NCI-H748 treated with DMSO at 0.1 percent for 48 hours (cell line): ENCODE measurements at places on chromosomes 1 and 21.

GRCh38 chr1:150928286-150928685, 2.1 kb downstream of the SETDB1 start:
- DNase-seq, result no peak

- no peak for DNase-seq
Observed at GRCh38 chr1:154784924-154785531, 85.1 kb downstream of the KCNN3 start.

DNA sequence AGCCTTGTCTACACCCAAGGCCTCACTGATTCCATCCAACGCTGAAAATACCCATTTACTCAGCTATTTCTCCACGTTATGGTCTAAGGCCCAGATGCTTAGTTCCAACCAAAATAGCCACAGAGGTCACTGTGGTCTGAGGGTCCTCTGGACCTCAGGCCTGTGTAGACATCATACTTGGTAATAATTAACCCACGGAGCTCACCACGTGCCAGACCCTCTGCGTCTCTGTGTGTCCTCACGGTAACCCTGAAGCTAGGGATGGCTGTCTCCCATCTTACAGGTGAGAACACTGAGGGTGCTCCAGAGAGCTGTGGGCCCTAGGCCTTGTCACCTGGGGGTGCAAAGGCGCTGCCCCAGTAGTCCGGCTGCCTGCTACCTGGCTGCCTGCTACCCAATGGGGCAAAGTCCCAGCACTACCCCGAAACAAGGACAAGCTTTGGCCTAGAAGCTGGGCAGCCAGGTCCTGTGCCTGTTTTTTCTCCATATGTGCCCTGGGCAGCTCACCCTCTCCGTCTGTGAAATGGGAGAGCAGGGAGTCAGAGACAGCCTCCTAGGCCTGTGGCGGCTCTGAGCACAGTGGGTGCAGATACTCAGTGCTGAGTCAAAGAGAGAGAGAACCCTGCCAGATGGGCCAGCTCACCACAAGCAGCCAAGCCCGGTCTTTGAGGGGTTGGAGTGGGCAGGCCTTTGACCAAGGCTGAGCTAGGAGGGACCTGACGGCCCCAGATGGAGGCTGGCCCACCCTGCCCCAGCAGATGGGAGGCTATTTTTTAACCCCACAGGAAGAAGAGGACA, 17.0 kb upstream of the RUNX3 start:
- no peak for DNase-seq

- DNase-seq, result no peak
Observed at GRCh38 chr21:43805275-43805800, 16.0 kb downstream of the RRP1 start.

- DNase-seq, result no peak
Observed at GRCh38 chr1:200895443-200895789, 716 bp downstream of the INAVA start.

- no peak for DNase-seq
Observed at GRCh38 chr21:42591170-42591869, 62.1 kb upstream of the PDE9A start.

GRCh38 chr1:231020139-231020601, 19.9 kb downstream of the FAM89A start:
- DNase-seq, result no peak

- DNase-seq, result no peak
Observed at GRCh38 chr1:244242446-244242845, 191.4 kb downstream of the ZBTB18 start.

DNA sequence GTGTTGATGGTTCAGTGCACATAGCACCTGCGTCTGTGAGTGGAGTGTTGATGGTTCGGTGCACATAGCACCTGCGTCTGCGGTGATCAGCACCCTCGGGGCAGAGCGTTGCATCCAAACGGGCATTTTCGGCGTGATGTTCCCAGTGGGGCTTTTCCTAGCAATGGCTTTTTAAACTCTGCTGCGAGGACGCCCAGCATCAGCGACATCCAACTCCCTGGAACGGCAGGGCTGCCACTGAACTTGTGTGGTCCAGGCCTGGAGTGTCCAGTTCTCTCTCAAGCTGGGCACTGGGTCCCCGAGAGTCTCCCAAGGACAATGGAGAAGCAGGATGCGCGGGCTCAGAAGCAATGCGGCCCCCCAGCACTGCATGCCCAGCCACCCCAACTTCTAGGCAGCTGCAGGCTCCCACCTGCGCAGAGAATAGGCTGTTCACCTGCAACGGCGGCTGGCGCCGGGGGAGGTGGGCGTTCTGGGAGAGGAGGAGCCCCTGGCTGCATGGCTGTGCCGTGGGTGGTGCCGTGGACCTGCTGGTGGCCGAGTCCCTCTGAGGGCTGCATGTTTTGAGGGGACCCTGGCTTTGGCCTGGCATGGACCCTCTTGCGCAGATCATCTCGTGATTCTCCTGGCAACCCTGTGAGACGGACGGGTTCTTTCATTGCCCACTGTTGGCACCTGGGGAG, 10.1 kb upstream of the C1orf174 start:
- DNase-seq, result no peak

- DNase-seq, result peak; percentile 80
Observed at GRCh38 chr1:212814537-212815334, 23.0 kb downstream of the TATDN3 start.

DNA sequence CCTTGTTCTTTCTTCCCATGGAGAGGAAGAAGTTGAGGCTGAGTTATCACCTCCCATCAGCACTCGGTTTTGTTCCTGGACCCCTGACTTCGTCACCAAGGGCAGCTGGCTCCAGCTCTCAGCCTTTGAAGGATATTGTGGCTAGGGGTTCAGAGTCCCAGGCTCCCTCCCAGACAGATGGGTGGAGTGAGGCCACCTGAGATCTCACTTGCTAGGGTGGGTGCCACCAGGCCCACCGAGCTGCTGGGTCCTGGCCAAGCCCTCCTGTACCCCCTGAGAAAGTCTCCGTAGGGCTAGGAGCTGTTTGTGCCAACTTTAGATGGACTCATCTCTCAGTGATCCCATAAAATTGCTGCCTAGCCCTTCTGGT, 6.9 kb downstream of the MX2 start:
- DNase-seq, result no peak

GRCh38 chr1:89903550-89903949, 82.7 kb downstream of the LRRC8D start:
- DNase-seq, result no peak

- no peak for DNase-seq
Observed at GRCh38 chr1:36114371-36114770, 10.7 kb downstream of the COL8A2 start.

GRCh38 chr1:173823781-173824314, 625 bp upstream of the DARS2 start:
- no peak for DNase-seq

GRCh38 chr1:9284061-9284460, 8.6 kb upstream of the SPSB1 start:
- DNase-seq, result no peak

DNA sequence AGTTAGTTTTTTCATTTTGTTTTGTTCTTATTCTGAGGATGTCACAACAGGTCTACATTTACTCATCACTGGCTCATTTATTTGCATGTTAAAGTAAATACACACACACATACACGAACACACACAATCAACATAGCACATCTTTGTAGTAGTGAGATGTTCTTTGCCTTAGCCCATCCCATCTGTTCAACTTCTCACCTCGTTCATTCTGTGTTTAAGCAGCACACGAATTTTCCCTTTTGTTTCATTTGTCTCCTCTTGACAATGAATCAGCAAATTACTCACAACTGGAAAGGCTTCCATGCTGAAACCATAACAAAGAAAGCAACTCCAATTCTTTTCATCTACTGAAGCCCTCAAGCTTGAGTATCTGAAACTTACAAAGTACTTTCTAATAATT, 133.3 kb upstream of the CHRM3 start:
- DNase-seq, result no peak

DNA sequence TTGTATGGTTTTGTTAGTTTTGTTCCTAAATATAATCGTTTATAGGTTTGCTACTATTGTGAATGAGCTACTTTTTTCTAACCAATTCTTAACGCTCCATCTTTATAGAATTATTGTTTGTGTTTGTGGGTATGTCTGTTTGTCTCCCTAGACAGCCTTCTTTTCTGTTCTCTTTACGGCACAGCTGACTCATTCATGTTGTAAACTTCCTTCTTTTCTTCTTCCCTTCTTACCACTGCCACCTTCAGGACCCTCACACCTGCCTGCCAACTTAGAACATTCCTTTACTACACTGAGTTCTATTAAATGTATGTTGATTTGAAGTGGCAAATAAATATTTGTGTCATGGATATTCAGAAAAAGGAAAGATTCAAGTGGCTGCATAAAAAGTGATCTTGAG, 29.1 kb downstream of the AK5 start:
- DNase-seq, result no peak

GRCh38 chr1:241838897-241839296, 9.1 kb upstream of the EXO1 start:
- DNase-seq, result no peak

DNA sequence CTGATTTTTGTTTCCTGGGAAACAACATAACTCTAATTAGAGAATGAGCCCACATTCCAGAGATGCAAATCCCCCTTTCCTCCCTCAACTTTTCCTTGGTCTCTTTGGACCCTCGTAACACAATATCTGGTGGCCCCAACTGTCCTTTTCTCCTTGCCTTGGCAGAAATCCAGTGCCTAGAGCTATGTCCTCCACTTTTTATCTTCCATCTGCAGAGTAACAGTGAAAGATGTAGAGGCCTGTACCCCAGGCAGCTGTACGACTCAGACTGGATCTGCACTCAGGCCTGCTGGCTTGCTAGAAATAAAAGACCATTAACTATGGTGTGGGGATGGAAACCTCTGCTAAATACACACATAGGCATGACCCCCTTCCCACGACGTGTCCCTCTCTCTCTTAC, 72.0 kb downstream of the WARS2 start:
- DNase-seq, result no peak

DNA sequence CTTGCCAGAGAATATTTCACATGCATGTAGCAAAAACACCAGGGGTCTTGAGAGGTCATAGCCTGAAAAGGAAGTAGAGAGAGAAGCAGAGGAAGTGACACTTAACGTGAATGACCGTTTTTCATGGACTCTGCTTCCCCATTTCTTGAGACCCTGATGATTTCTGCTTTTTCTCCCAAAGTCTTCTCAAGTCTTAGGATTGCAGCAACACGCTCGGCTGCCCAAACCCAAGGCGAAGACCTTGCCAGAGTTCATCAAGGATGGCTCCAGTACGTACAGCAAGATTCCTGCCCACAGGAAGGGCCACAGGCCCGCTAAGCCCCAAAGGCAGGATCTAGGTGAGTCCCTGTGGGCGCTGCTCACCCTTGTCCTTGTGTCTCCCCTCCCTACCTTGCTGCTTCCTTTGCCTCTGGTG, 12.8 kb downstream of the THEMIS2 start:
- no peak for DNase-seq

- DNase-seq, result no peak
Observed at GRCh38 chr1:237772009-237772408, 118.7 kb downstream of the ZP4 start.

GRCh38 chr1:110672001-110672752, 2.6 kb downstream of the KCNA3 start:
- peak; percentile 91 for DNase-seq

DNA sequence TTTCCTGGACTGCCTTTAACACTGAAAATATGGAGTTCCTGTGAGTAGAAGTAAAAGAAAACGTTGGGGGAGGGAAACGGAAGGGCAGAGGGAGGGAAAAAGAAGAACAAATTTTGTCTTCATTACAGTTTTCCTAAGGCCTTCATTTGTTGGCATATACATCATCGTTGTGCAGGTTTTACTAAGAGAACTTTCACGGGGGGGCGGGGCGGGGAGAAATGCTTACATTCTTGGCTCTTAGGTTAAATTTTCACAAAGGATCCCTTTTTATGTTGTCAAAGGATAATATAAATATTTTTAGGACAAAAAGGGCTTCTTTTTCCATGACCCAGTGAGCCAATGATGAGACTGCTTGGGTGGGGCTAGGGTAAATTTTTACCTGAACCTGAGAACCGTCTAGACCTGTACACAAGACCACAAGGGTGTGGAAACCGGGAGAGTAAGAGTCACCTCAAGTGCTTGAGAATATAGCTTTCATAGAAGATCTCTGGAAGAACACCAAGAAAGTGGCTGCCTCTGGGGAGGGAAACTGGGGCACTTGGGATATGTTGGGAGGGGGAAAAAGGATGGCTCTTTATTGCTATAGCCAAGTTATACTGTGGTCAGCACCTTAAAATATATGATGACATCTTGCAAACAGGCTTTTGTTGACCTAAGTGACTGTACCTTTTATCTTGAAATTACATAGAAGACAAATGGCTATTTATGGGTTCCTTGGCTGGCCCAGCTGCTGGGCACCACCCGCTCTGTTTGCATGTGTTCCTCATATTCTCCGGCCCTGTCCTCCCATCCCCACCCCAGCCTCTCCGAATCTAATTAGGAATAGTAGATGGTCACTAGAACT, 2.0 kb upstream of the UTP25 start:
- no peak for DNase-seq

- DNase-seq, result no peak
Observed at GRCh38 chr1:111436726-111437125, 9.2 kb upstream of the OVGP1 start.

GRCh38 chr1:165496501-165496900, 47.3 kb upstream of the LRRC52 start:
- no peak for DNase-seq

GRCh38 chr1:119266386-119266785, 102.2 kb upstream of the HAO2 start:
- no peak for DNase-seq

GRCh38 chr1:227559926-227560325, 3.4 kb upstream of the ZNF678 start:
- no peak for DNase-seq

GRCh38 chr1:182175361-182175931, 113.9 kb upstream of the ZNF648 start:
- DNase-seq, result peak; percentile 94

DNA sequence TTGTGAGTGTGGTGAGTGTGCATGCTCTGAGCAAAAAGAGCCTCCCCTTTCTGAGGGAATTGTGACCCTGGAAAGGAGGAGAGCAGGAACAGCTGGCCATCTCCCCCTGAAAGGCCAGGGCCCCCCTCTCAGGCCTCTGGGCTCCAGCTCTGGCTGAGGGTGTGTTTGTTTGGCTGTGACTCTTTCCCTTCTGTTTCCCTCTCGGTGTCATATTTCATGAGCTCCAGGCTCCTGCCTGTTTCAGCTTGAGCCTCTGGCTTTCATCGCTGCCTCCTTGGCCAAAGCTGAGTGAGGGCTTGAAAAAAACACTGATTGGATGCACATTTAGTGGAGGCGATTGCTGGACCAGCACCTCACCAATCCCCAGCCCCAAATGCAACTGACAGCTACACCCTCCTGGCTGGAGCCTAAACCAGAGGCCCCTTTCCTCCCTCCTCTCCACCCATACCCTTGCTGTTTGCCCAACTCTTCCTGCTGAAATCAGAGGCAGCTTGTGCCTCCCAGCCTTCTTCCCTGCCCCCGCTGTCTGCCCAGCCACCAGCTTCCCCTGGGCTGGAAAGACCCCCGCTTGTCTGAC, 64.1 kb downstream of the DDR2 start:
- DNase-seq, result peak; percentile 90
